NCI-H1092 (cell line): ENCODE measurements at places on chromosomes 12 and 14.

DNA sequence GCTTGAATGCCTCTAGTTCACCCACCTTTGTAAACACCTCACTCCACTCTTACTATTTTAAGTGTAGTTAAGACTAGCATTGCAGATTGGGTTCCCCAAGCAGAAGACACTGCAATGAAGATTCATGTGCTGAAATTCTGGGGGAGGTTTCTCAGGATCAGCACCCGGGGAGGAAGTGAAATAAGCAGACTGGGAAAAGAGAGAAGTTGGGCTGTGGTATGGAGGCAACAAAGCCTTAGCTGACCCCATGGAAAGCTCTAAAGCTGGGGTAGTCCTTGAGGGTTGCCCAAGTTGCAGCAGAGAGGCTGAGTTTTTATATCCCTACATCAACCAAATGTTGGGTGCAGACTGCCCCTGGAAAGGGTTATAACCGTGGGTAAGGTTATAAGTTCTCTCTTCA is 23.9 kb upstream of the IGF1 start:
- no peak for DNase-seq

GRCh38 chr12:52506858-52507715 is 13.1 kb downstream of the KRT5 start:
- peak; percentile 4 for DNase-seq

GRCh38 chr12:92938018-92938417 is 8.9 kb upstream of the EEA1 start:
- DNase-seq, result no peak

- no peak for DNase-seq
Observed at GRCh38 chr12:52249511-52250047, 16.5 kb downstream of the KRT7 start.

GRCh38 chr14:96635850-96636249 is 133.7 kb downstream of the PAPOLA start:
- no peak for DNase-seq

DNA sequence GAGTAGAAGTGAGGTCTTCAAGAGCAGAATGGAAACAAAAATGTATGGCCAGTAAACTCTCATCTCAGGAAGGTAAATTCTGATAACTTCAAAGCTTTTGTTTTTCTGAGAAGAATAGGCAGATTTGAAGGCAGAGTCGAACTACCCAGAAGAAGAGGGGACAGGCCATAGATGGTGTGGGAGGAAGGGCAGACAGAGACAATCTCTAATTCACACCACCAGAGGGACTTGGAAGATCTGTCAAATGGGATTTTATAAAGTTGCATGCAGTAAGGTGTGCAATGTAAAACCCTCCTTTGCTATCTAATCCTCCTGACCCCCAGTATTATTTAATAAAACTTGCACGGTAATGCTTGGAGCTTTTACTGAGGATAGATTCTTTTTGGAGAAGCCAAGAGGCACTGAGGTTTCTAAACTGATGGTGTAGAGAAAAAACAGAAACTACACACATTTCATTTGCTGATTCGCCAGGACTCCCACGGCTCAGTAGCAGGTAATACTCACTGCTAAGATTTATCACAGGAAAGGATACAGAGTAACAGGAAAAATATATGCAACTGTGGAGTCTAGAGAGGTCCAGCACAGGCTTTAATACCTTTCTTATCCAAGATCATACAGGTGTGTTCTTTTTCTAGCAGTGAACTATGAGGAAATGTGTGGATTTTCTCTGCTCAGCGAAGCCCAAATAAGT is 18.3 kb downstream of the SLC38A2 start:
- no peak for DNase-seq

DNA sequence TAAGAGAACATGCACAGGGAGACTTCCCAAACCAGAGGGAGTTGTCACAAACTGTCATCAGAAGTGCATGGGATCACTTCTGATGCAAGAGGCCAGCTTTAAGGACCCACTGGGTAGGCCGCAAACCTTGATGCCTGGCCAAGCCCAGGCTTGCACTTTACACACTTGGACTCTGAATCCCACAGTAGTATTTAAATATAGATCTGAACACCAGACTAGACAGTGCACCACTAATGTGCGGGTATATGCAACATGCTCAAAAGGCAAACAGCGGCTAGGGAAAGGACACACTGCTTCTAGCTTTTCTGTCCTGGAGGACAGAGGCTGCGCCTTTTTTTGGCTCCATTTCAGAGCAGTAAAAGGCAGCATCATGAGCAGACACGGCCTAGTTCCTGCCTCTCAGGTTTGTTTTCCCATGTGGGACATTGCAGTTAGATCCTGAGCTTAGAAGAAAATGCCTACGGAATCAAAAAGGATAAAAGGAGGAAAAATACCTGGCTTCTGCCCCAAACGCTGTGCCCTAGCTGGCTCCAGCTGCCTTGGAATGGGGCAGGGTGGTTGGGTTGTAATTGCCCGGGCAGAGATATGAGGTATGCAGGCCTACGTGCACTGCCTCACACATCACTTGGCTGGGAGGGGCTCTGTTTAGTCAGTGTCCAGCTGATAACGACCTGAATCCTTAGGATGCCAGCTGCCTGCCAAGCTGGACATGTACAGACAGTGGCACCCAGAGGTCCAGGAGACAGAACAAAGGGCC is 84.5 kb upstream of the EGLN3 start:
- no peak for DNase-seq

- no peak for DNase-seq
Observed at GRCh38 chr12:27542628-27543027, 18.6 kb downstream of the PPFIBP1 start.
